Left ventricle myocardium superior (tissue), 1 donor: ENCODE measurements at places on chromosomes 4 and X. TPM values are rescaled to one million over a fixed set of nuclear protein-coding genes. Genes with fewer than 3 reads are reported as not detected.

The GSX2 gene
- not detected for total RNA-seq

The MSMO1 gene
- total RNA-seq = 6.9 TPM

The CCSER1 gene
- total RNA-seq = 13.3 TPM

The MAGEB17 gene
- not detected for total RNA-seq

DNA sequence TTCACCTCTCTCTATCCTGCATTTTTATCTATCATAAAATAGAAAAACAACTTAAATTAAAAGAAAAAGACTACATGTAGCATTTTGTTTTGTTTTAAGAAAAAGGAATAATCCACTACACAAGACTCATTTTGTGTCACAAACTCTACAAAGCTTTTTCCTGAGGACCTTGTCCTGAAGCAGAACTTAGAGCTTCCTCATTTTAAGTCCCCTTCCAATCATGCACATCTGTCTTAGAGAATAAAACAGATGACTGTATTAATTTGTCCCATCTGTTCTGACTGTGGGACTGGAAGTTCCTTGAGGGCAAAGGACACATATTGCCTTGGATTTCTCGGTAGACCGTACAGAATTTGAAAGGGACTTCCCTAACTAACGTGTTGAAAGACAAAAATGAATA is 218.5 kb downstream of the COL25A1 start:
- DNase-seq = no peak

DNA sequence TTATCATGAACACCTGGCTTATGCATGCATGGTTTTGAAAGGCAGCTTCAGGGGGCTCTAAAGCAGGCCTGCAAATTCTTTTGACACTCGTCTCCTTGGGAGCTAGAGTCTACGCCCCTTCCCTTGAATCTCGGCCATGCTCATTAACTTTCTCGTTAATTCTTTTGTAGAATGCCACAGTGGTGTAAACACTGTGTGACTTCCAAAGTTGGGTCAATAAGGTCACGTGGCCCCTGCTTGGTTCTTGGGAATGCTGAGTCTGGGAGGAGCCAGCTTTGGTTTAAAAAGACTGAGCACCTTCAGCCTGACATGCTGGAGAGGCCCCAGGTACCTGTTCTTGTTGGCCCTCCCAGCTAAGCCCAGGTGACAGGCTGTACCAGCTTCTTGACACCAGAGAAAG is 228.4 kb downstream of the DHRSX start:
- no peak for DNase-seq

The CCKAR gene
- total RNA-seq = not detected

The GPR173 gene
- 0.50 TPM for total RNA-seq
